ENCODE measurements at places on chromosomes 3 and 15. TPM values are rescaled to one million over a fixed set of nuclear protein-coding genes. Genes with fewer than 3 reads are reported as not detected.

- H3K27ac ChIP-seq: peak overlapping the region; percentile 34
- H3K4me1 ChIP-seq: peaks cover 23% of the 10 kb centered on the region
- no peak overlapping the region for H3K4me3 ChIP-seq
- H3K36me3 ChIP-seq: no peaks in the 10 kb centered on the region
Measured at GRCh38 chr15:31237043-31237324, 89.7 kb upstream of the KLF13 start.

Gene C3orf70
- total RNA-seq: 21.0 TPM

DNA sequence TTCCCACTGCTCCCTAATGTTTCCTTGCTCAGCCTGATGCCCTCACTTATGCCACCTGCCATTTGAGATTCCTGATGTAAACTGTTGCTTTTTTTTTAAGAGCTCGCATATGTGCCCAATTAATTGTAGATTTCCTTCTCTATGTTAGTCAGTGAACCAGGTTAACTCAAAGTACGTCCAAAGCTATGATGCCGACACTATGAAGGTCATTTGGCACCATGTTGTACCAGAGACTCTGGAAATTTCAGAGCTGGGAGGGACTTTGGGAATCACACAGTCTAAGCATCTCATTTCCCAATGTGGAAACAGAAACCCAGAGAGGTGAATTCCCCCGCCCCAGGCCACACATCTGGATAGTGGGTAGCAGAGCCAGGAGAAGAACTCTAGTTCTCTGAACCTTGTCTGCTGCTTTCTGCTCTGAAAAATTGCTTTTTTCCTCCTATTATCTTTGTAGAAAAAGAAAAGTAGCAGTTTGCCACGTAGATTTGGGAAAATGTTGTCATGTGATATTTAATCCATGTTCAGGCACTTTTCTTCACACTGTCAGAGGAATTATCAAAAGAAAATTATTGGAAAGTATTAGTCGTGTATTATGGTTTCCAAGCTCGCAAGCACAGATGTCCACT lies 38.5 kb upstream of the TNFAIP8L3 start:
- peak overlapping the region; percentile 77 for H3K27ac ChIP-seq
- DNase-seq: no peak
- H3K4me3 ChIP-seq: no peak overlapping the region
- no peaks in the 10 kb centered on the region for H3K27me3 ChIP-seq

DNA sequence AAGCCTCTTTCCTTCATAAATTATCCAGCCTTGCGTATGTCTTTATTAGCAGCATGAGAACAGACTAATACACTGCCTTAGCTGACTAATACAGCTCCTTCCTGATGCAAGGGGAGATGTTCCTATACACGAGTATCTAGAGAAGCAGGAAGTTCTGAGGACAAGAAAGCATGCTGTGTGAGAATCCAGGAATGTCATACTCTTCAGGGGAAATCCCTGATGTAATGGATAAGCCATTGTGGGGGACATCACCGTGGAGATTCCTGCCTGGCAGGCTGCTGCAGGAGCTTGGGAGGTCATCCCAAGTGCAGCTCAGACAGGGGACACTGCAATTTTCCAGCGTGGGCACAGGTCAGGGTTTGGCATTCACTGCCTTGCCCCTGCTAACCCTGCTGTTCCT lies 476.9 kb downstream of the NR2F2 start:
- no peak for DNase-seq
- H3K4me3 ChIP-seq: no peak overlapping the region
- no peaks in the 10 kb centered on the region for H3K4me1 ChIP-seq
- no peaks in the 10 kb centered on the region for H3K36me3 ChIP-seq
- no peak overlapping the region for H3K27ac ChIP-seq

GRCh38 chr15:93703092-93703739 lies 528.1 kb upstream of the MCTP2 start:
- H3K27ac ChIP-seq: no peak overlapping the region
- H3K36me3 ChIP-seq: no peaks in the 10 kb centered on the region
- no peaks in the 10 kb centered on the region for H3K4me1 ChIP-seq
- no peak overlapping the region for H3K4me3 ChIP-seq
- H3K27me3 ChIP-seq: no peaks in the 10 kb centered on the region

- H3K27me3 ChIP-seq: no peaks in the 10 kb centered on the region
- no peak overlapping the region for H3K27ac ChIP-seq
- no peak for DNase-seq
- H3K36me3 ChIP-seq: no peaks in the 10 kb centered on the region
Measured at GRCh38 chr15:76954744-76955143, 23.2 kb downstream of the RCN2 start.

Gene CYP11A1
- 76.4 TPM for total RNA-seq

DNA sequence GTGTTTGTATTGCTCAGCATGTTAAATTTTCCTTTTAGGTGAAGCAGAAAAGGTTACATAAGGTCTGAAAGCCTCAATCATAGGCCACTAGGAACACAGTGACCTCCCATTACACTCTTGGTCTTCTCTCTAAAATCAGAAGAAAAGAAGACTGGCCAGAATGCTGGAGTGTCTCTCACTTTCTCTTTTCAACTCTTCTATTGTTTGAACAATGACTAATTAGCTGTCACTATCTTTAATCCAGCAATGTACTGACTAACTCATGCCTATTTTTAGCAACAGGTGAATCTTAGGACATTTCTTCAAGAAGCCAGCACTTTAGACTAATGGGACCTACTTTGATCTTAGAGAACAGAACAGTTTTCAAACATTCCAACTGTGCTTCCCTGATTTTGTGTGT lies 142.8 kb downstream of the TGFBR2 start:
- H3K27ac ChIP-seq: no peak overlapping the region
- H3K4me1 ChIP-seq: no peaks in the 10 kb centered on the region
- H3K36me3 ChIP-seq: no peaks in the 10 kb centered on the region
- H3K4me3 ChIP-seq: no peak overlapping the region
- DNase-seq: no peak

DNA sequence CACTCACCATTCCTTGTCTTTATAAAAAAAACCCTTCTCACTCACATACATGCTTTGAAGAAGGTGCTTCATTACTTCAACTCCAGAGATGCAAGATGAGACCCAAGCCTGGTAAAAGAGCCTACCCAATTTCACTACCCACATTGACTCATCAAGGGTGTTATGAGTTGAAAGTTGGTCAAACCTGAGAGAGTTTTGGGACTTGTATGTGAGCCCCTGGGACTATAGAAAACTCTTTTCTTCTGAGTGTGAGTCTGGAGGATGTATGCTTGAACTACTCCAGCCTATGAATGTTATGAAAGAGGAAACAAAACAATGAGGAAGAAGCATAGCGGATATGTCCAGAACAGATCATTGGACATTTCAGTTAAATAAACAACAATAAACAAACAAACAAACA lies 106.5 kb upstream of the SATB1 start:
- H3K27me3 ChIP-seq: no peaks in the 10 kb centered on the region
- no peaks in the 10 kb centered on the region for H3K4me1 ChIP-seq
- no peak overlapping the region for H3K27ac ChIP-seq
- no peaks in the 10 kb centered on the region for H3K36me3 ChIP-seq
- no peak for DNase-seq
- H3K4me3 ChIP-seq: no peak overlapping the region

DNA sequence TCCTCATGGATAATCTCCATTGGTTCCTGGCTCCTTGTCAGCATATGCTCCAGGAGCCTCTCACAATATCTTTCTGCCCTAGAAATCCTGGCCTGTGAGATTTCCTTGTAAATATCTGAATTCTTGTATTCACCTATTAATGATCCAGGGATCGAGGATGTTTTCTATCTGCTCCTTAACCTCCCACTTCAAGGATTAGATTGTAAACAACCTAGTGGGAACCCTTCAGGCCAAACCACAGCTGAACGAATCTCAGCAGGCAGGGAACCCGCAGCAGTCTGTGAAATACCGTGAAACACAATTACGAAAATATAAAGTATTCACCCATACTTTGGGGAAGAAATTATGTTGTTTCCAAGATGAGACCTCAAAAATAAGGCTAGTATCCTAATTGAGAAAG lies 215.9 kb downstream of the TIGIT start:
- no peak for DNase-seq
- no peak overlapping the region for H3K4me3 ChIP-seq
- H3K27me3 ChIP-seq: no peaks in the 10 kb centered on the region
- H3K36me3 ChIP-seq: no peaks in the 10 kb centered on the region
- H3K4me1 ChIP-seq: no peaks in the 10 kb centered on the region

DNA sequence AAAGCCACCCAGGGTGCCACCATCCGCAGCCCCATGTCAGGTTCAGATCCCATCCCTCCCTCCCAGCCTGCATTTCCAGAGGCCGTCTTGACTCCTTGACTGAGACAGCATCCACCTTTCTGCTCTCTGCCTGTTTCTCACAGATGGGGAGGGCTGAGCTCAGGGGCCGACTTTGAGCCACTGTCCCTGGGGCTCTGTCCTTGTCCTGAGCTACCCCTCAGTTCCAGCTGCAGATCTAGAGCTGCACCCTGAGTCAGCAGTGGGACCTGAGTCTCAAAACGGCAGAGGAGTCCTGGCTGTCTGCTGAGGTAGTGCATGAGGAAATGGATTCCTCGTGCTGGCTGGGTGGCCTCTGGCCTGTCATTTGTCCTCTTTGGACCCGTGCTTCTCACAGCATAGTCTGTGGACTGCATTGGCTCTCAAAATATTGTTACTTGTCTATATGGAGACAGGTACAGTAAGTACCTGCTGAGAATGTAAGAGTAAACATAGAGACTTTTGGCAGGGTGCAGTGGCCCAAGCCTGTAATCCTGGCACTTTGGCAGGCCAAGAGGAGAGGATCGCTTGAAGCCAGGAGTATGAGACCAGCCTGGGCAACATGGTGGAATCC lies 22.3 kb downstream of the RPLP1 start:
- H3K36me3 ChIP-seq: no peaks in the 10 kb centered on the region
- no peak overlapping the region for H3K27ac ChIP-seq
- no peak for DNase-seq
- H3K4me1 ChIP-seq: no peaks in the 10 kb centered on the region

GRCh38 chr3:138620431-138620830 lies 11.9 kb downstream of the FAIM start:
- no peak for DNase-seq
- H3K27ac ChIP-seq: no peak overlapping the region
- no peak overlapping the region for H3K4me3 ChIP-seq
- no peaks in the 10 kb centered on the region for H3K27me3 ChIP-seq

GRCh38 chr3:194672876-194673275 lies 885 bp upstream of the LSG1 start:
- peak overlapping the region; percentile 93 for H3K27ac ChIP-seq
- H3K27me3 ChIP-seq: no peaks in the 10 kb centered on the region
- no peak for DNase-seq

Gene PLA1A
- 0.87 TPM for total RNA-seq

GRCh38 chr15:78976691-78977090 lies 31.8 kb upstream of the CTSH start:
- no peak overlapping the region for H3K27ac ChIP-seq
- H3K36me3 ChIP-seq: no peaks in the 10 kb centered on the region
- no peak for DNase-seq
- peaks cover 9% of the 10 kb centered on the region for H3K4me1 ChIP-seq
- H3K27me3 ChIP-seq: no peaks in the 10 kb centered on the region

DNA sequence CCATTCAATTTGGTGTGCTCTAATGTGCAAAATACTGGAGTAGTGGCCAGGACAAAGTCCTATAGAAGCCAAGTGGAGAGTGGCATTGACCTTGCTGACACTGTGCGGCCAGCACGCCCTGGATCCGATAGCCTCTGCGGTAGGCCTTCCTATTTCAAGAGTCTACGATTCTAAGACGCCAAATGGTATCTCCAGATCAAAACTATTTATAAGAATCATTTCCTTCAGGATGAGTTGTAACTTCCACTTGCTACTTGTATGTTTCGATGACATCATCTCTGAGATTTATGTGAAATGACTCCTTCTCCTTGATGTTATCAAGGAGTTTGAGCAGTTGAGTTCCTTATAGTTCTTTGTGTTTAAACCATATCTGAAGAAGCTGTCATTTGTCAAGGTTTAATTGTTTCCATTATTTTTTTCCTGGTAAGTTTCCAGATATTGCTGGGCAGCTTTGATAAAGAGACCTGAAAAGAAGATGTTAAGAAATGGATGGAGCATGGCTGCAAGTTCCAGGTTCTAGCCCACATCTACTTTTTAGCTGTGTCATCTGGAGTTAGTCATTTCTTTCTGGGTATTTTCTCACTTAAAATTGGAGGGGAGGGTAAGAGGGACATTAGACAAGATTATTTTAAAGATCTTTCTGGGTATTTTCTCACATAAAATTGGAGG lies 71.8 kb downstream of the TMEM44 start:
- no peaks in the 10 kb centered on the region for H3K36me3 ChIP-seq
- peak overlapping the region; percentile 12 for H3K27ac ChIP-seq
- peaks cover 3% of the 10 kb centered on the region for H3K4me1 ChIP-seq
- no peaks in the 10 kb centered on the region for H3K27me3 ChIP-seq
- no peak overlapping the region for H3K4me3 ChIP-seq

Gene UQCC5
- 23.0 TPM for total RNA-seq

- no peaks in the 10 kb centered on the region for H3K27me3 ChIP-seq
- no peaks in the 10 kb centered on the region for H3K36me3 ChIP-seq
- no peak overlapping the region for H3K27ac ChIP-seq
Measured at GRCh38 chr3:85313380-85313779, 354.6 kb downstream of the CADM2 start.

DNA sequence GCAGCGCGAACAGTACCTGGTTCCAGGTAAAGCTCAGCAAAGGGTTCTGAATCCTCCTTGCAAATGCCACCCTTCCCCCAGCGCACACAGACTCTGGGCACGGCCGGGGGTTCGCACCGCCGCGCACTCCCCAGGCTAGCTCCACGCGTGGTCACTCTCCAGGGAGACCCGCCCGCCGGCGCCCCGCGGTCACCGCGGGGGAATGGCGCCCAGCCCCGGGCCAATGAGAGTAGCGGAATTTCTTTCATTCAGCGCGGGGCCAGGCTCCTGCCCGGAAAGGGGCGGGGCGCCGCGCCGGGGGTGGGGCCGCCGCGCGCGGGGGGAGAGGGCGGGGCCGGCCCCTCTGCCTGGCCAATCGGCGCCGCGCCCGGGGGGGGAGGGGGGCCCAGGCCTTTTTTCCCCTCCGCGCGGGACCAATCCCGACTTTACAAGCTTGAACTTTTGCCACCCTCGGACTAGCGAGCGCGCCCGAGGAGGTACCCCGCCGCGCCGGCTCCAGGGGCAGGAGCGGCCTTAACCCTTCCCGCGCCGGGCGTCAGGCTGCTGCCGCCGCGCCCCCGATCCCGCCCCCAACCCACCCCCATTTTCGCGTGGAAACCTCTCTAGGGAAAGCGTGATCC lies 1.1 kb upstream of the SMAD6 start:
- DNase-seq: peak; percentile 97
- peak overlapping the region; percentile 65 for H3K4me3 ChIP-seq
- H3K27ac ChIP-seq: peak overlapping the region; percentile 77

Data from testis (tissue), 5 donors.